ENCODE measurements at places on chromosomes 6 and 20. TPM values are rescaled to one million over a fixed set of nuclear protein-coding genes. Genes with fewer than 3 reads are reported as not detected.

Gene BMP5
- 0.05 TPM for polyA plus RNA-seq

Gene GRM1
- polyA plus RNA-seq, result 0.05 TPM

Gene BEND6
- polyA plus RNA-seq, result 9.2 TPM

Gene HLA-DOA
- not detected for polyA plus RNA-seq

Gene MPIG6B
- polyA plus RNA-seq, result not detected

Gene TENT5A
- 5.0 TPM for polyA plus RNA-seq

All from SK-N-SH (cell line).